ENCODE measurements at places on chromosomes 2 and 18. TPM values are rescaled to one million over a fixed set of nuclear protein-coding genes. Genes with fewer than 3 reads are reported as not detected.

SESTD1 gene
- 48.3 TPM for total RNA-seq

PIKFYVE gene
- total RNA-seq = 40.1 TPM

RAX gene
- not detected for total RNA-seq

LHCGR gene
- 1.3 TPM for total RNA-seq

MRO gene
- 1.2 TPM for total RNA-seq

SLC4A3 gene
- total RNA-seq = 8.3 TPM

FTCDNL1 gene
- total RNA-seq = 1.8 TPM

CFAP65 gene
- total RNA-seq = 0.23 TPM

CD8A gene
- total RNA-seq = 0.47 TPM

SERPINB3 gene
- not detected for total RNA-seq

C2orf66 gene
- not detected for total RNA-seq

ROCK2 gene
- 45.0 TPM for total RNA-seq

LIMS3 gene
- 2.0 TPM for total RNA-seq

EVX2 gene
- total RNA-seq = not detected

SLC66A3 gene
- total RNA-seq = 23.6 TPM

RAB27B gene
- 4.6 TPM for total RNA-seq

GREB1 gene
- total RNA-seq = 18.3 TPM

PSTPIP2 gene
- 9.9 TPM for total RNA-seq

SERPINB13 gene
- total RNA-seq = not detected

SCYGR8 gene
- total RNA-seq = 0.41 TPM

ANKRD30BL gene
- 1.4 TPM for total RNA-seq
